ENCODE measurements at places on chromosomes 11 and 22.

DNA sequence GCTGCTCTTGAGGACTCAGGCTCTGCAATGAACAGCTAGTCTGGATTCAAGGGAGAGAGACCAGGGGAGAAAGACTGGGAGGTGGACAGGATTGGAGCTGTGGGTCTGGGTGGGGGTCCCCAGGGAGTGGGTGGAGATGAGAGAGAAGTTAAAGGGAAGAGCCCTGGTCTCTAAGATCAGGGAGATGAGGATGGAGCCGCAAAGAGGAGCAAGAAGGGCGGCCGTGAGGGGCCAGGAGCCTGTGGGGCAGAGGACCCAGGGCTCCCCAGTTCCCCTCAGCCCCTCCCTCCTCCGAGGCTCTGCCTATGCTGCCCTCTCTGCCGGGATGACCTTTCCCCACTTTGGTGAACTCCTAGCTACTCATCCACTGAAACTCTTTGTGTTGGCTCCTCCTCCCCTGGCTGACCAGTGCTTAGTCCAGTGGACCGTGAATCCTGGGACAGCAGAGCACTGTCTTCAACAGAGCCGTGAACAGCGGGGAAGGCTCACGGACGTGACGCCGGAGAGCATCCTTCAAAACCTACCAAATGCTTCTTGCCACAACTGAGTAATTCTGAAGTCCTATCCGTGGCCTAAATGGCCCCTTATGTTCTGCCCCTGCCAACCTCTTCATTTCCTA lies 16.4 kb upstream of the RFPL3 start:
- DNase-seq = no peak

- no peak for DNase-seq
Measured at GRCh38 chr11:36073411-36074203, 129.7 kb downstream of the LDLRAD3 start.

GRCh38 chr11:119476666-119477331 lies 53.8 kb upstream of the THY1 start:
- DNase-seq = no peak

DNA sequence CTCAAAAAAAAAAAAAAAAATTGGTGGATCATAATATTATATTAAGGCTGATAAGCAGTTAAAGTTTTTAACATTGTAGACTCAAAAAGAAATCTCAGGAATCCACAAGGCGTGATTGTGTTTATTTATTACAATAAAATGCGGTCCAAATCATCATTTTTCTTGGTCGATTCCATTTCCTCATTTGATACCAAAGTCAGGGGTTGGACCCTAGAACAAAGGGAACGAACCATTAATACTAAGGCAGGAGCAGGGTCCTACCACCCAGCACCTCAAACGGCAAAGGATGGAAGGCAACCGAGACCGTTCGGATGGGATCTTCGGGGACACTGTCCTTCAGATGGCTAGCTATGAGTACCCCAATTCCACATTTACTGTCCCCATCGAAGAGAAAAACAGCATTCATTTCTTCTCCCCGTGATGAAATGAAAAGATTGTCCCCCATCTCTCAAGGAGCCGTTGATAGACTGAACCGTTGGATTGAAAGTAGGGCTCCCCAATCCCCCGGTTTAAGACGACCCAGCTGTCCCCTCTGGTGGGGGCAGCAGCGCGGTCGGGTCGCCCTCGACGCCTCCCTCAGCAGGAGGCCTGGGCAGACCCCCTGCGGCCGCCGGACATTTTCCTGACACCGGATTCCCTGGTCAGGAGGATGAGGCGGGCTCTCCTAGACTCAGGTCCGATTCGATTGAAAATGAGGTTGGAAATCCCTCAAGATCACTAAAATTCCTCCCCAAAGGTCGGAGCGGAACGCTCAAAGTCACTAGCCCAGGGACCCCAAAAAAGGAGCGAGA lies 607 bp downstream of the DMC1 start:
- no peak for DNase-seq

DNA sequence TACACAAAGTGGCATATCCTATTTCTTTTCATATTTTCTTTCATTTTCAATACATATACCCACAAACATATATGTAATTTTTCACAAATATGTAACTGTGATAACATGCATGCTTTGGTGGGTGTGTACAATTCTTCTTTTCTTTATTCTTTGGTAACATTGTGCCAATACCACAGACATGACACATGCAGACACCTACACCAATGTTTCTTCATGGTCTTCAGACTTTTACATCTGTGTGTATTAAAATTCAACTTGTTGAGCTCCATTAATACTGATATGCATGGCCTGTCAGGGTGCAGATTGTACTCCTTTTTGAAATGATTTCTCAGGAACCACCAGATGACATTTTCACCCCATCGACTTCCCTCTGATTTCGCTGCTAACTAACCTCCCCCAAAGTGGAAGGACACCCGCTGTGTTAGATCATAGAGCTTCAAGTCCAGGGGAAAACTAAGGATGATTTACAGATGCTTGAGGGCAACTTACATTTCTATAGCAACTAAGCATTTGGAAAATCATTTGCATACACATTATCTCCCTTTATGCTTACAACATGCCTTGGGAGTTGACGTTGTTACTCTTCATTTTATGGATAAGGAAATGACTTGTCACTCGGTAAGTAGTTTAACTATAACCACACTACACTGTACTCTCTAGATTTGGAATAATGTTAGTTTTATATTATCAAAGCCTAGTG lies 10.5 kb upstream of the PANX3 start:
- DNase-seq = no peak

GRCh38 chr11:36041988-36042611 lies 98.2 kb downstream of the LDLRAD3 start:
- no peak for DNase-seq

- DNase-seq = no peak
Measured at GRCh38 chr11:69287968-69288882, 5.7 kb upstream of the MYEOV start.

GRCh38 chr11:34175284-34176019 lies 70.0 kb downstream of the NAT10 start:
- DNase-seq = no peak

- DNase-seq = no peak
Measured at GRCh38 chr11:119706029-119706428, 23.0 kb downstream of the NECTIN1 start.

All from stimulated activated CD8-positive, alpha-beta memory T cell treated with anti-CD3 and anti-CD28 coated beads, Interleukin-12 subunit alpha, Interleukin-12 subunit beta, amount 100 ng/mL, for 1 hour (primary cell).